ENCODE measurements at places on chromosomes 2 and 18.

- DNase-seq: no peak
Measured at GRCh38 chr18:13107074-13107473, 111.5 kb upstream of the LDLRAD4 start.

DNA sequence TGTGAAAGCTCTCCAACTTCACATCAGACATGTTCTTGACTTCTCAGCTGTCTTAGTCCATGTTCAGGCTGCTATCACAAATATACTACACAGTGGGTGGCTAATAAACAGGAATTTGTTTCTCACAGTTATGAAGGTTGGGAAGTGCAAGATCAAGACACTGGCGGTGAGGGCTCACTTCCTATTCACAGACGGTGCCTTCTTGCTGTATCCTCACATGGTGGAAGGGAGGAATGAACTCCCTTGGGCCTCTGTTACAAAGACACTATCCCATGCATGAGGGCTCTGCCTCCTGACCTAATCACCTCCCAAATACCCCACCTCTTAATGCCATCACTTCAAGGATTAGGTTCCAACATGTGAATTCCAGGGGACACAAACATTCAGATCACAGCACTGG is 9.7 kb downstream of the UXS1 start:
- no peak for DNase-seq

DNA sequence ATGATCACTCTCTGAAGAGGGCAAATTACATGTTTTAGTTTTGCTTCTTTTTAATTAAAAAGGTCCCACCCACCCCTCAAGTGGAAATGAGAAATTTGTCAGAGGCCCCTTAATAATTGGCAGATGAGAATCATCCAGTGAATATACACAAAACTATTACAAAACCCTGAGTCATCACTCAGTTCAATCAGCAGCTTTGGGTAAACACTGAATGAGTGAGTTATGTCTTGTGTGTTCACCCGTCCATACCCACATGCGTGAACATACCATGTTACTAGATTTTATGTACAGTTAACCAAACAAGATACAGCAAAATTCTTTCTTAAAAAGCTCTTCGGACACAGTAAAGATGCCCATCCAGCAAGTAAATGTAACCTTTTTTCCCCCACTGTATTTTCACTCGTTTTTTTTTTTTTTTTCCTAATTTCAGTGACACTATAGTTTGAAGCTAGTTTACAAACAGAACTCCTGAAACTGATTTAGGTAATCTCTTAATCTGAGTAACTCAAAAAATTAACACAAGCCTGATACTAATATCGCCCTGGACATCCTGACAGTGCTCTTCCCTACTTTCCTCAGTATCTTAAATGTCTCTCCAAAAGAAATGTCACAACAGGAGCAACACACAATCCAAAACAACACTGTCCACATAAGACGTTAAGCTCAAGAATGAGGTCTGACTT is 1.4 kb downstream of the PSME4 start:
- no peak for DNase-seq

GRCh38 chr2:217785544-217786045 is 217.2 kb downstream of the TNS1 start:
- DNase-seq: peak; percentile 70

- no peak for DNase-seq
Measured at GRCh38 chr2:121451398-121451797, 79.3 kb upstream of the RNU4ATAC start.

DNA sequence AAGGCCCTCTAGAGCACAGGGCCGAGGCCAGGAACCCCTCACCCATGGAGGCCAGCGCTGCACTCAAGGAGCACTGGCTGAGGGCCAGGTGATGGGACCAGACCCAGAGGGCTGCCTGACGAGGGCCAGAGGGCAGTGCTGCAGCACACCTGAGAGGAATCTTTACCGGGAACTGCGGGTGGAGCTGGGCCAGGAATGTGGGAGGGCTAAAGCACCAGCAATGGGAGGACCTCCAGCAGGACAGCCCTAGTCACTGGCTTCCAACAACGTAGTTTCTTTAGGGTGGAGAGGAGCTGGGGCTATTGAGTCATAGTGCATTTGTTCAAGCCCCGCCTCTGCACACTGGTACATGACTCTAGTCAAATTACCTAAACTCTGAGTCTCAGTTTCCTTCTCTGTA is 143.4 kb downstream of the TMEM17 start:
- DNase-seq: no peak

GRCh38 chr2:379778-380177 is 91.9 kb upstream of the ALKAL2 start:
- DNase-seq: no peak

- DNase-seq: no peak
Measured at GRCh38 chr2:178829981-178830380, 22.8 kb upstream of the TTN start.

DNA sequence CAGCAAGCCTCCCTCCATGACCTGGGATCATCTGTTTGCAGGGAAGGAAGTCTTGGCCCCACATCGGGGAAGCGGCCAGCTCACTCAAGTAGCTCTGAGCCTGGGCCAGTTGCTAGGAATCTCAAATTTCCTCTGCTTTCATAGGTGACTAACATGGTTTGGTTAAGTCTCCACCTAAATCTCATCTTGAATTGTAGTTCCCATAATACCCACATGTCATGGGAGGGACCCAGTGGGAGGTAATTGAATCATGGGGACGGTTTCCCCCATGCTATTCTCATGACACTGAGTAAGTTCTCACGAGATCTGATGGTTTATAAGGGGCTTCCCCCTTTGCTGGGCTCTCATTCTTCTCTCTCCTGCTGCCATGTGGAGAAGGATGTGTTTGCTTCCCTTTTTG is 75.2 kb downstream of the LBH start:
- no peak for DNase-seq

DNA sequence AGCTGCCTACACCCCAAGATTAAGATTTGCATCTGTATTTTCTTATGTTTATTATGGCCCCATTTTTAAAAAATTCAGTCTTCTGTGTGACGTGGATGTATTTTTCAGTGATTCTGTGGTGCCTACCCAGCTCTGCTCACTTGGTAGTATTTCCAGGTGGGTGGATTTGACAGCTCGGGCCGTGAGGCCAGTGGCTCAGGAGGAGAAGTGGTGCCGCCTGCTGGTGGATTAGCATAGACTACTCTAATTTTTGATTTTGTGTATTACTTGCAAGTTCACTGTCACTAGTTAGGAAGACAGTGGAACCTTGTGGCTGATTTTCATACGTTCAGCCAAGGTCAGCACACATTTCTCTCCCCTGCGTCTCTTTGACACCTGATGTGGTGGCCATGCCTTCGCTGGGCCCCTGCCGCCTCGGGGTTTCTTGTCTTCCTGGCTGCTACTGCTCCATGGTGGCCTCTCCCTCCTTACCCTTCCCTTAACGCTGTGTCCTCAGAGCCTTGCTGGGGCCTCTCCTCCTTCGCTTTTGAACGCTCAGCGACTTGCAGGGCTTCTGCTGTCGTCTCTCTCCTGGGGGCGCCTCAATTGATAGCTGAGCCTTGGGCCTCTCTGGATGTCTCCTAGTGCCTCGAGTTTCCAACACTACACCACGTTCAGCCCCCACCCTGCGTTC is 89.4 kb downstream of the DGKD start:
- peak; percentile 68 for DNase-seq

GRCh38 chr2:120511536-120511935 is 165.6 kb downstream of the INHBB start:
- DNase-seq: no peak

DNA sequence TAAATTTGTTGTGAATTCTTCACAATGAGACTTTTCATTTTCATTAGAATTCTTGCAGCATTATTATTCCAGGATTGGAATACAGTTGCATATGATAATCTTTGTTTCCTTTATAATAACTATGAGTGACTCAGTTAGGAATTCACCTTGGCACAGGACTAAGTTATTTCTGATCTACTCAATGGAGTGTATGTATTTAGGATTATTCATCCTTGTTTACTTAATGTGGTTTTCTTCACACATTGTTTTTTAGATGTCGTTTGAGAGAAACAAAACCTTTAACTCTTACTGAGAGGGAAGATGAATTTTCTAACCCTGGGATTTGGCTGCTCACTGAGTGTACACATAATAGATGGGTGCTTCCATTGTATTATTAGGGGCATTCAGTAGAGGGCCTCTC is 970.1 kb downstream of the DPP10 start:
- no peak for DNase-seq

DNA sequence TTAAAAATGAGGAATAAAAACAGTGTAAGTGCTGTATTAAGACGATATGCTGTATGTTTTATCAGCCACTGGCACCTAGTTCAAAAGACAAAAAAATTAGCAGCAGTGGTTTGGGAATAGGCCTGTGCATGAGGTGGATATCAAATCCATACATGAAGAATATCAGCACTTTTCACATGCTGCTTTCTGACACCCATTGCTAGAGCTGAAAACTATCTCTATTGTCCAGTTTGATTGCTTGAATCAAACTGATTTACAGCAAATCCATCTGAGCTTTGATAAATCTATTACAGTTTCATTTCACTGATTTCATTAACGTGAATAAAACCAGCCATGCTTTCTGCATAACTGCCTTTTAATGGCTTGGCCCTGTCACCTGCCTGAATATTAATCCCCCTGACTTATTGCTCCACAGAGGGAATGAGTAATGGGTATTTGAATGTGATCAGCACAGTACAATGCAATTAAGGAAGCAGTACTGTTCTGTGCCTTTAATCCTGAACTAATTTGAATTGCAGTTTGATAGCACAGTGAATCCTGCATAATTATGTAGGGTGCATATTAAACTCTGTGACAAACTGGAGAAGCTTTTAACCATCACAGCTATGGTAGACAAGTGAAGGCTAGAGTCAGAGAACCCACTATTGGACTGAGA is 154.0 kb downstream of the GPD2 start:
- DNase-seq: no peak

- peak; percentile 66 for DNase-seq
Measured at GRCh38 chr2:14903709-14904374, 271.3 kb downstream of the LRATD1 start.

- DNase-seq: no peak
Measured at GRCh38 chr2:168930242-168930641, 29.2 kb downstream of the G6PC2 start.

GRCh38 chr2:8505311-8505920 is 176.4 kb upstream of the ID2 start:
- no peak for DNase-seq

GRCh38 chr2:96087130-96087529 is 29.2 kb downstream of the ADRA2B start:
- no peak for DNase-seq

GRCh38 chr2:24121066-24121465 is 2.1 kb downstream of the PFN4 start:
- no peak for DNase-seq

- no peak for DNase-seq
Measured at GRCh38 chr2:204722691-204723090, 177.4 kb downstream of the PARD3B start.

DNA sequence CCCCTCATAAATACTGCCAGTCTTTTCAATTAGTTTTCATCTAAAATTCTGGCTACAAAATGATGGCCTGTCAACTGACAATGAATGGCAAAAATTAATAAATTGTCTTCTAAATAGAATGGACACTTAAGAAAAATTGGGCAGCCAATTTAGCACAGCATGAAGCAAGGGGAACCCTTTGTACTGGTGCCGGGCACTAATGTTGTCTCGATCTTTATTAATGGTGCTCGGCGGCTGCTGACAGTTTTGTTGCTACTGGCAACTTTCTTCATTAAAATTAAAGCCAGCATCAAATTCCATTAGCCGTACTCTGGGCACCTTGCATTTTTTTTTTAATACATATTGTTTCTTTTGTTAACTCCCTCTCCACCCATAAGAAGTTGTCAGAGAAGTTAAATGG is 309.3 kb downstream of the GBX2 start:
- DNase-seq: no peak

DNA sequence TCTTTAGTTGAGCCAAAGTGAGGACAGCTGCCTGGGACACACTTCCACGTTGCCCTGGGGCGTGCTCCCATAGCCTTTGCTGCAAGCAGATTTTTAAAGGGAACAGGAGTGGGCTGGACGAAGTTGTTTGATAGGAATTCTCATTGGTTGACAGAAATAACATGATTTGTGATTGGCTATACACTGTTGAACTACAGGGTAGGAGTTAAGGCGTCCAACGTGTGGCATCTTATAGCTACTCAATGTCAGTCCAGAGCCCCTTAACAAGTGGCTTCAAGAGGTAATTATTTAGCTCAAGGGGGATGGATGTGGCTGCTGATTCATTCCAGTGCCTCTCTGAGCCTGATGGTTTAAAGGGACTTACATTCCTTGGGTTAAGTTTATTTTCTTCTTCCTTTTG is 65.5 kb downstream of the ACAA2 start:
- DNase-seq: no peak

- DNase-seq: no peak
Measured at GRCh38 chr2:189683348-189683747, 8.9 kb downstream of the ANKAR start.
